Activated T-helper 1 cell treated with anti-CD3 and anti-CD28 coated beads, Interleukin-2, amount 50 U/mL, for 16 hours (primary cell): ENCODE measurements at places on chromosomes 13 and 19.

DNA sequence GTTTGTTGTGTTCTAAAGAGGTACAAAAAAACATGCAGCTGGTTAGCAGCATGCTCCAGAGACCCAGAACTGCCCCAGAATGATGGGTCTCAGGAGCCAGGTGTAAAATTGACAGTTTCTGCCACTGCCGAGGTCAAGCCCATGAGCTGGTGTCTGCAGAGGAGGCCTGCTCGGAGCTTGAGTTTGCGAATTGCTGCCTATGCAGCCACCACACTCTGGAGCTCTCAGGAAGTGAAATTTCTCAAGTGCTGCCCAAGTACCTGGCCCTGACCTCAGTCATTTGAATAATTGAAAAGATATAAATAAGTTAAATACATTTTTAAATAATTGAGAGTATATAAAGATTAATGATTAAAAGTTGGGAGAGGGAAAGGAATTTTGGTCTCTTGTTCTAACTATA is 66.4 kb downstream of the ZAR1L start:
- DNase-seq = no peak

- DNase-seq = no peak
Measured at GRCh38 chr13:29548722-29549121, 46.8 kb downstream of the SLC7A1 start.

- DNase-seq = no peak
Measured at GRCh38 chr13:99978799-99979452, 2.7 kb upstream of the ZIC2 start.

- DNase-seq = no peak
Measured at GRCh38 chr19:40687525-40688016, 2.9 kb downstream of the NUMBL start.

GRCh38 chr13:66655847-66656454 is 574.2 kb downstream of the PCDH9 start:
- no peak for DNase-seq

DNA sequence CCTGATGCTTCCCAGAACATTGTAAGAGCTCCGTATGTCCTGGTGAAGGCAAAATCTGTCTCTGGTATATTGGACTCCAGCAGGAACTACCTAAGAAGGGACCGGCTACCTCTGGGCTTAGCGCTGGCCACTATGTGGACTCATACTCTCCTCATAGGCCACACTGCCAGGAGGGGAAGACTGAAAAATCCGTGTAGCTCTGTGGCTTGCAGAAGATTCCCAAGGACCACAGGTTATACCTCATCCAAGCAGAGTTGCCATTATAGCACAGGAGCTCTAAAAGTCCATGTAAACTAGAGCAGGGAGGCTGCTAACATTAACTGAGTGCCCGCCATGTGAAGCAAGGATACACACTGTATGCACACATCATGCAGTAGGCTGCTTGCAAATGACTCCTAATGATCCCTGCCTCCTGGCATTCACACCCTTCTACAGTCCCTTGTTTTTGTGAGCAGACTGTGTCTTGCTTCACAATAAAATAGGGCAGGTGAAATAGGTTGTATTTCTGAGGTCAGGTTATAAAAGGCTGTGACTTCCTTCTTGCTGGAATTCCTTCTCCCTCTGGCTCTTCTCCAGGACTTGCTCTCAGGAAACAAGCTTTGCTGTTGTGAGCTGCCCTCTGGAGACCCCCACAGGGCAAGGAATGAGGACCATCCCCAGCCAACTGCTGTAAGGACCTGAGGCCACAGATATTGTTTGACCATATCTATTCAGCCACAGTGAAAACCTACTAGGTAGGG is 192.6 kb upstream of the UBL3 start:
- no peak for DNase-seq

DNA sequence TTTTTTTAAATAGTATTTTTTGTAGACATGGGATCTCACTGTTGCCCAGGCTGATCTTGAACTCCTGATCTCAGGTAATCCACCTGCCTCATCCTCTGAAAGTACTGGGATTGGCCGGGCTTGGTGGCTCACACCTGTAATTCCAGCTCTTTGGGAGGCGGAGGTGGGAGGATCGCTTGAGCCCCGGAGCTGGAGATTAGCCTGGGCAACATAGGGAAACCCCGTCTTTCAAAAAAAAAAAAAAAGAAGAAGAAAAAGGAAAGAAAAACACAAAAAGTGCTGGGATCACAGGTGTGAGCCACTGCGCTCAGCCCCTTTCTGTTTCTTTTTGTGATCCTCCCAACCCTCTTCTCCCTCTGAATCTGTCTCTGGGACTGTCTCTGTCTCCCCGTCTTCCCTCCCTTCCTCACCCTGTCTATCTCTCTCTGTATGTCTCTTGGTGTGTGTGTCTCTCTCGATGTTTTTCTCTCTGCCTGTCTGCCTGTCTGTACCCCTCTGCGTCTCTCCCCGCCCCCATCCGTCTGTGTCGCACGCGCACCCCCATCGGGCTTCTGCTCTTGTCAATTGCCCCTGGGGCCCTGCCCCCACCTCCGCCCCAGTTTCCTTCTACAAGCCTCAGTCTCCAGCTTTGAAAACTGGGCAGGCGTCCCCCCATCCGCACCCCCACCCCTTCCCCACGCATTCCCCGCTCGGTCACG is 540 bp upstream of the ZFP36 start:
- peak; percentile 80 for DNase-seq

GRCh38 chr19:2424686-2425621 is 2.4 kb downstream of the TIMM13 start:
- DNase-seq = no peak

DNA sequence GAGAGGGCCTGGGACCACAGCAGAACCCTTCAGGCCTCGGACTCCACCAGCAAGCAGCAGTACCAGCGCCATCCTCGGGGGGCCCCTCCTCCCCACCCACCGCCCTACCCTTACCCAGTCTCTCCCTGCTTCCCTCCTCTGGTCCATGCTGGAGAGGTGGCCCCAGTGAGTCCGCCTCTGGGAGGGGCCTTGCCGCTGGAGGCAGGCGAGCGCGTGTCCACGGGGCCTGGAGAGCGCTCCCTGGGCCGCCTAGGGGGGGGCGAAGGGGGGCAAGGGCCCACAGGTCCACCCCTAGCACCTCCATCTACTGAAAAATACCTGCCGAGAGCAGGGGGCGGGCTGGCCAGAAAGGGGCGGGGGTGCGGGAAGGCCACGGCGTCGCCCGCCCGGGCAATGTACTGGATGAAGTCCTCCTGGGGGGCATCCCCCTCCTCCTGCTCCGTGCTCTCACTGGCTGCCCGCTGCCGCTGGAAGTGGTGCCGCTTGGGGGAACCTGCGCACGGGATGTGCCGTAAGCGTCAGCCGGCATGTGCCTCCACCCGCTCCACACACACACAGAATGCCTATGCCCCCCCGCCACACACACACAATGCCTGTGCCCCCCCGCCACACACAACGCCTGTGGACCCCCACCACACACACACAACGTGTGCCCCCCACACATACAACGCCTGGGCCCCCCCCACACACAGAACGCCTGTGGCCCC is 6.9 kb downstream of the CBARP start:
- no peak for DNase-seq

- DNase-seq = no peak
Measured at GRCh38 chr13:44565881-44566280, 10.2 kb downstream of the TSC22D1 start.

GRCh38 chr19:31140717-31141116 is 208.5 kb downstream of the TSHZ3 start:
- no peak for DNase-seq

GRCh38 chr19:44024900-44025216 is 321 bp upstream of the ZNF222 start:
- DNase-seq = no peak

GRCh38 chr19:32165750-32166149 is 179.7 kb upstream of the ZNF507 start:
- no peak for DNase-seq

- DNase-seq = no peak
Measured at GRCh38 chr19:33720691-33721682, 75.7 kb upstream of the KCTD15 start.

DNA sequence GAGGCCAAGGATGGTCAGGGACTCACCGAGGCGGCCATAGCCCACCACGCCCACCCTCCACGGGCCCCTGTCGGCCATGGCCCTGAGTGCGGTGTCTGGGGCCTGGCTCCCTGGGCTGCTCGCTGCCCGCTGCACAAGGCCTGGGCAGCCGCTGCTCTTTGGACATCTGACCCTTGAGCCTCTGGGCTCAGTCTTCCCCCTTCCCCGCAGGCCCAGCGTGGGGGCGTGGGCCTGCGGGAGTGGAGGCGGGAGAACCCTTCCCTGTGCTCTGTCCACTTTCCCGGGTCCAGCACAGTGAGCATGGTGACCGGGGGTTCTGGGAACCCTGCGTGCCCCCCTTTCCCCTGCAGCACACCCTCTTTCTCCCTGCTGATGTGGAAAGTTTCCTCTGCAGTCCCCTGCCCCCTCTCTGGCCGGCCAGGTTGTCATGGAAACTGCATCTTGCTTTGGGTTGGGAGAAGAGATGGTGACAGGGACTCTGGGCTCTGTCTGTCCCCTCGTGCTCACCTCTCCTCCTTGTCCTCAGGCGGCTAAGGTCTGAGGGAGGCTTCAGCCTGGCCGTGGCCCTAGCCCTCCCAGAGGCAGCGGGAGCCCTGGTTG is at the start of gene ASPDH:
ASPDH (minus strand) TSS at position 168 of the 600 bp plus-strand sequence; CDS start at position 78, 90 bp downstream.
- DNase-seq = no peak

GRCh38 chr19:9306443-9306842 is 3.2 kb downstream of the ZNF699 start:
- no peak for DNase-seq

- no peak for DNase-seq
Measured at GRCh38 chr13:112894673-112895481, 74.1 kb upstream of the MCF2L start.

DNA sequence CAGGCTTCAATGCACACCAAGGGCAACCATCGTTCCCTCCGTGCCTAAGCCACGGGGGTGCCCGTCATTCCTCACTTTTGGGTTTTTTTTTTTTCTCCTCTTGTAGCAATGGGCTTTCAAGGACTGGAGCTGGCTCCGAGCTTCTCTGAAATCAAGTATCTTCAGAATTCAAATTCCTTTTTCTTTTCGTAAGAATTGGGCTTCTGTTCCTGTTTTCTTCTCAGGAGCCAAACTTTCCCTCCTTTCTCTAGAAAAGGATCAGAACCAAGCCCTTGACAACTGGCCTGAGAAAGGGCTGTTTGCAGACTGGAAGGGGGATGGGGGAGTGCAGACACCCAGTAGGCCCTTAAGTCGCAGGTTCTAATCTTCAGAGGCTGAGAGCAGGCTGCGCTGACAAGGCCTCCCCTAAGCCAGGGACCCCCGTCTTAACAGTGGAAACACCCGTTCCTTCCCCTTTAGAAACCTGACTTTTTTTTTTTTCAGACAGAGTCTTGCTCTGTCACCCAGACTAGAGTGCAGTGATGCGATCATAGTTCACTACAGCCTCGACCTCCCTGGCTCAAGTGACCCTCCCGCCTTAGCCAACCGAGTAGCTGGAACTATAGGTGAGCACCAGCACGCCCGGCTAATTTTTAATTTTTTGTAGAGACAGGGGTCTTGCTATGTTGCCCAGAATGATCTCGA is 51.6 kb downstream of the RFX2 start:
- no peak for DNase-seq

- DNase-seq = no peak
Measured at GRCh38 chr13:53501387-53501786, 472.8 kb downstream of the OLFM4 start.

- no peak for DNase-seq
Measured at GRCh38 chr19:43286096-43286495, 16.8 kb upstream of the PSG9 start.

GRCh38 chr13:82791035-82791434 is 1091.2 kb downstream of the SLITRK1 start:
- no peak for DNase-seq
